ENCODE measurements at places on chromosomes 12 and 14.

- DNase-seq = no peak
Observed at GRCh38 chr12:33472299-33472698, 32.7 kb upstream of the SYT10 start.

GRCh38 chr12:95402096-95402495 lies 71.9 kb upstream of the METAP2 start:
- DNase-seq = no peak

GRCh38 chr12:43599708-43600107 lies 47.7 kb upstream of the ADAMTS20 start:
- no peak for DNase-seq

GRCh38 chr12:111753144-111753881 lies 13.4 kb upstream of the ALDH2 start:
- DNase-seq = no peak

- no peak for DNase-seq
Observed at GRCh38 chr12:114780746-114781399, 96.9 kb upstream of the TBX3 start.

- DNase-seq = no peak
Observed at GRCh38 chr14:97149775-97150174, 352.6 kb downstream of the VRK1 start.

DNA sequence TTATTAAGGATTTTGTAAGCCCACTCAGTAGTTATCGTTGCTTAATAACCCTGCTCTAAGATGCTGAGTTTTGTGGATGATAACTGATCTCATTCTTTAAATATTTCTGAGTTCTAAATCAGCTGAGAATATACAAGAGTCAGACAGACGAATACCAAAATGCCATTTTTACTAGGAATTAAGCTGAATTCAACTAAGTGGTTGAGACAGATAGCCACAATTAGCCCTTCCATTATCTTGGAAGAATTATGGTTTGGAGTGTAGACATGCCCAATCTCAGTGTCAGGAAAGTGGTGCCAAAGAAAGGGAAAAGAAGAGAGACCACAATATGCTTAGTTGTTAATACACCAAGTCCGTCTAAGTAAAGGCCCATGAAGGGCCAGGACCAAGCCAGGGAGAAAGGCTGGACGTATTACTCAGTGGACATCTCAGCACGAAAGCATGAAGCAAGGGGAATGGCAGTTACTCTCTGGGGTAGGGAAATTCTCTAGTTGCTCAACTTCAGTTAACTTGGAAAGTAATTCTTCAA lies 58.6 kb downstream of the KCNA5 start:
- no peak for DNase-seq

DNA sequence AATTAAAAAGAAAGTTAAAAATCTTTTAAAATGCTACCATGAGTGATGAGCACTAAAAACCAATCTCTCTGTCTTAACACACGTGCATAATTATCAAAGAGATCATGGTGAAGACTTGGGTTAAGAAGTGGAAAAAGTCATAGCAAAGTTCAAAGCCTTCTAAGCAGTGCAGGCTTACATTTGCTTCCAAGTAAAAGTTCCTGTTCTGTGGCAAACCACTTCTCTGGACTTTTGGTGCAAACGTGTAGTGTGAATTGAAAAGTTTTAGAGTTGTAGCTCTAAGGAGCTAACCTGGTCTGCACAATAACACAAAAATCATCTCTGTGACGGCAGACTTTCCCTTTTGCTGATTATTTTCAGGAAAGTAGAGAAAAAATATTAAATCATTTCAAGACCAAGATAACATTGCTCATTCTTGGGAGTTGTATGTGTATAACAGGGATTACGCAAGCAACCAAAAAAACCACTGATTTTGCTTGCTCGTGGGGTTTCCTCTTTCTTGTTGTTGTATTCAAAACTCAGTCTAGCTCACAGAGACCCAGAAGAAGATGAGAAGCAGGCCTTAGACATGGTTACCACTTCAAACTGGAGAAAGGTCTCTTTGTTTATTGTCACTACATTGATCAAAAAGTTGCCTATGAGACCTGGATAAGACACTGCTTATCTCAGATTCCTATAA lies 2.3 kb upstream of the GLIPR1 start:
- no peak for DNase-seq

- DNase-seq = no peak
Observed at GRCh38 chr12:20443255-20443654, 74.9 kb downstream of the PDE3A start.

GRCh38 chr12:83220774-83221173 lies 534.1 kb downstream of the TMTC2 start:
- DNase-seq = no peak

- no peak for DNase-seq
Observed at GRCh38 chr12:82425241-82425640, 66.9 kb downstream of the METTL25 start.

DNA sequence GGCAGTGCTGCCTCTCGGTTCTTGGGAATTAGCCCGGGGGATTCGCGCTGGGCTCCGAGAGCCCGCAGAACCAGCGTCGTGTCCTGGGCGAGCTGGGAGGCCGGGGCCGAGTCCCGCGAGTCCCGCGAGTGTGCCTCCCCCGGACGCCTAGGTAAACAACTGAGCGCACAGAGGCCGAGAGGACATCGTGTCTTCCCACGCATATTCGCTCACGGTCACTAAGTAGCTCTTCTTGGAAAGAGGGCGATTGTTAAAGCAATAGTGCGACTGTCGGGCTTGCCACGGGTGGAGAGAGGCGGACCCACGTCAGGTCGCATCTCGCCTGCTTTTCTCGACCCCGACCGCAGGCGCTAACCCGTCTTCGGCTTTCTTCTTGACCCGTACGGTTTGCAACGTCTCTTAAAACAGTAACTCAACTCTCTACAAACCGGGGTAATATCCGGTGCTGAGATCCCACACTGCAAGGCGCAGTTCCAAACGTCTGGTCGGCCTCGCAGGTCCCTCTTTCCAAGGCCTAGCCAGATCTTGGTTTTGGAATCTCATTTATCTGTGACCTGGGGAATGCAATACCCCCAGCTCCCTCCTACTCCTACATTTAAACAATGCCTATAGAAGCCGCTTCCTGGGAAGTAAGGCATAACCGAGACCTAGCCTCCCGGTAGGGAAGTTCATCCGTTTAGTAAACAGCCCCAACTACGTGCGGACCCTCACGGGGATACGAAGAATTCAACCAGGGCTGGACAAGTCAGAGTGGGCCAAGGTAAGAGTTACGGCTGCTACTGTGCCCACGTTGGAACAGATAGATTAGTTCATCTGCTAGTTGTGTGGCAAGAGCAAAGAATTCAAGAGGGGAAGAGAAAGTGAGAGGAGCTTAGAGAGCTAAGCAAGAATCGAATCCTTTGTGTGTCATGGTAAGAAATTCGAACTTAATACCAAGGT lies 736 bp upstream of the PHLDA1 start:
- DNase-seq = no peak

- no peak for DNase-seq
Observed at GRCh38 chr14:59044707-59045106, 143.8 kb upstream of the DAAM1 start.

DNA sequence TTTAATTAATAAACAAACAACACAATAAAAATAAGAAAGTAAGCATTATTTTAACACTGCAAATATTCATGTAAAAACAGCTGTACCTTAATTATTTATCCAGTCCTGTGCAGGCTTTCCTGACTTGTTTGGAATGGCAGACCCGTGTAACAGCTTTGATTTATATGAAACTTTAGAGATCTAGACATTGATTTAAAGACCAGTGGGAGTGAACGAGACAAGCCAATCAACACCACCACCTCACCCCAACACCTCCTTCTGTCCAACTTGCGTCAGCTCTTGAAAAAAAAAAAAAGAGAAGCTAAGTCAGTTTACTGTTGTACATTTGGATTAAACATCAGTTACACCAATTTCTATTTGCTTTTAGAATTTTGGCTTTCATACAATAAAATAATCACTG lies 22.3 kb downstream of the SLC38A4 start:
- no peak for DNase-seq

DNA sequence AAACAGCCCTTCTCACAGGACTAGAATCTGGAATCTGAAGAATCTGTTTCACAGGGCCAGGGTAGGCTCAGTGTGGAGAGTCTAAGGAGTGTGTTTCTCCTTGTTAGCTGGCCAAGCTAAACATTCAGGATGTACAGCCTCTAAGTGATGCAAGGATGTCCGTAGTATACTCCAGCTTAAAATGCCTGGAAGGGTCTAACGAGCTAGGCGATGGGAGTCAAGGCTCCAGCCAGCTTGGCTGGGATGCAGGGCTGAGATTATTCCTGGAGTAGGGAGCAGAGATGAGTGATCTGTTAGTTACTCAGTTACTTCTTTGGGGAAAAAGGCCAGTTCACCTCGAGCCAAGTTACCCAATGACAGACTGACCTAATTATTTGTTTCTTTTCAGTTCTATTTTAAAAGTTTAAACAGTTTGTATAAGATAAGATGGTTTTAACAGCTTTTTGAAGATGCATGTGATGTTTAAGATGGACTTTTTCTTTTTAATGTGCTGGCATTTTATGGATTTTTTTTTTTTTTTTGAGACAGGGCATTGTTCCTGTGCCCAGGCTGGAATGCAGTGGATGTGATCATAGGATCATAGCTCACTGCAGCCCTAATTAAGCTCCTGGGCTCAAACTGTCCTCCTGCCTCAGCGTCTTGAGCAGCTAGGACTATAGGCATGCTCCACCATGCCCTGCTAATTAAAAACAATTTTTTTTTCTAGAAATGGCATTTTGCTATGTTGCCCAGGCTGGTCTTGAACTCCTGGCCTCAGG lies 41.1 kb downstream of the SYNE2 start:
- DNase-seq = no peak

DNA sequence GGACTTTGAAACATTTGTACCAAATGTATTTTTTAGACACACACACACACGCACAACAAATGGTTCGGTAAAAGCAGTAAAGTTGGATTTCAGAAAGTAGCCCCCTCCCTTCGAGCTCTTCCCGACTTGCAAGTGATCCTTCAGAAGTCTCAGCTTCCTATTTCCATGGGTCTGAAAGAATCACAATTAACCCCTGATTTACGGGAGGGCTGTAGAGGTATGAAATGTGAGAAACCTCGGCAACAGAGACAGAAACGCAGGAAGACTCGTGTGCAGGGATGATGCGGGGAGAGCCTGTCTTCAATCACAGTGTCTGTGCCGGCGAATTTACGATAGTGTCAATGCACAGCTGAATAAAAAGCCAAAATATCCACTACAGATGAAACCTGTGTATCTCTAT lies 60.7 kb upstream of the VRK1 start:
- DNase-seq = no peak

DNA sequence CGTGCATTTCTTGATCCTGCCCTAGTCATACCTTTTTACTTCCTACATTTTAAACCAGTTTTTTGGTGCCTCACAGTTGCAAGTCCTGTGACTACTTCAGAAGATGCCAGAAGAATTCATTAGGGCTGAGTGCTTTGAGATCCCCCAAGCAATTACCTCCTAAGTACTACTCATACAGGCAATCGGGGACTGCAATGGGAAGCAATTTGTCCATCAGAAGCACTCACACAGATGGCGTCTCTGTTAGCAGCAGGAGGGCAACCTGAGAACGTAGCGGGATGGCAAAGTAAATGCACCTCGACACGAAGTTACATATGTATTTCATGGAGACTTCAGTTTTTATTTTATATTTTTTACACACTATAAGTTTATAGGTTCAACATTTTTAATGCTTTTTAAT lies 188.3 kb downstream of the CAPZA3 start:
- DNase-seq = no peak

GRCh38 chr14:24254630-24255392 lies 8.2 kb downstream of the TGM1 start:
- DNase-seq = no peak

GRCh38 chr12:65122703-65123102 lies 1.6 kb upstream of the WIF1 start:
- no peak for DNase-seq

DNA sequence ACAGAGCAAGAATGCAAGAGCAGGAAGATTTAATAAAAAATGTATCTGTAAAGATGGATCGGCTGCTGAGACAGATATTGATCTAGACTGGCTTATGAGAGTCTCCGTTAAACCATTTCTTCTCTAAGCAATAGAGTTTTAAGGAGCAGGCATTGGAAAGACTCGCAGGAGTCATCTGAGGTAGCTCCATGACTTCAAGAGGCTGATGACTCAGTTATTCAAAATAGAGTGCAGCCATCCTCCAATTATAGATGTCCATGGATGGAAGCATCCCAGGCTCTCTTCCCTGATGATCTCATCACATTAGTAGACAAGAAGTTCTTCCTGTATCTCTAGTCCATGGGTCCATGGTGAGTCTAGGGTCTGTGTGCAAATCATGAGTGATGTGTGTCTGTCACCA lies 638.3 kb upstream of the TMEM132C start:
- no peak for DNase-seq

DNA sequence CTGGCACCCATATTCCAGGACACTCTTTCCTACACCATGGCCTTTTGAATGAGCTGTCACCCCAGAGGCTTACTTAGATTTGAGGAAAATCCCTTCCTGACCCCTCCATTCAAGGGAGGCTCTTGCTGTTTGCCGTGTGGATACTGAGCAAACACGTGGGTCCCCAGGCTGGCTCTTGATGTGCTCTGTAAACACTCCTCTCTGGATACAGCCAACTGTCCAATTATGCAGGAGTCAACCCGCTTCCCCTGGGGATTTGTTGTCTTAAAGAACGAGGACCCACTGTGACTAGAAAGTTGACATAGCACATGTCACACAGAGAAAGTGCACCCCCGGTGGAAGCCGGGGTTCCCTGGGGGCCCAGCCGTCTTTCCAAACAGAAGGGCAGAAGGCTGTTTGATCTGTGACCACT lies 75.8 kb upstream of the CEP83 start:
- no peak for DNase-seq

- no peak for DNase-seq
Observed at GRCh38 chr12:103903993-103904392, 26.2 kb upstream of the HSP90B1 start.

DNA sequence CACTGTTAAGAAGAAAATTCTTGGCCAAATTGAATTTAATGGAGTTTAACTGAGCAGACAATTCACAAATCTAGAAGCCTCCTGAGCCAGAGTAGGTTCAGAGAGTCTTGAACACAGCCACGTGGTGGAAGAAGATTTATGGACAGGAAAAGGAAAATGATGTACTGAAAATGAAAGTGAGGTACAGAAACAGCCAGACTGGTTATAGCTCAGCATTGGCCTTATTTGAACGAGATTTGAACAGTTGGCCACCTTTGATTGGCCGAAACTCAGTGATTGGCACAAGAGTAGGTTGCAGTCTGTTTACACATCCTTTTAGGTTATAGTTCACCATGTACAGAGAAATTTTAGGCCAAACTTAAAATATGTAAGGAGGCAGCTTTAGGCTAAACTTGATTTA lies 9.9 kb downstream of the OAS2 start:
- no peak for DNase-seq

- peak; percentile 29 for DNase-seq
Observed at GRCh38 chr12:114662512-114663177, 21.3 kb downstream of the TBX3 start.

- DNase-seq = no peak
Observed at GRCh38 chr12:112347581-112347982, 34.6 kb downstream of the HECTD4 start.

Measured in stimulated activated CD8-positive, alpha-beta memory T cell treated with anti-CD3 and anti-CD28 coated beads, Interleukin-4, amount 100 ng/mL, for 1 hour (primary cell).